ENCODE measurements at places on chromosomes 7 and 10.

GRCh38 chr7:99092064-99092720, 51.7 kb downstream of the SMURF1 start:
- no peak for DNase-seq

DNA sequence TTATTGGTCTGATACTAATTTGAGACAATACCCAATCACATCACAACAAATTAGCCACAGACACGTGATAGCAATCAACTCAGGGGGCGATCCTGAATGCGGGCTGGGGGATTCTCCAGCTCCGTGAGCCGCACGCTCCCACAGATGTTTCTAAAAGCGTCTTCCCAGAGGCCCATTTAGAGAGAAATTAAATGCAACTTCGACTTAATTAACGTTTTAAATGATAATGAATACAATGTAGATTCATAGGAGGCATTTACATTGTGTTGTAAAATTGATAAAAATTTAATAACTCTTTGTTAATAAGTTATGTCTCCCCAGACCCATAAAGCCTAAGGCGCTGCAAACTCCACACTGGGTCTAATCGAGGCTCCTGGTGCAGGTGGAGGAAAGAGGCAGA, 642.6 kb downstream of the KCNMA1 start:
- no peak for DNase-seq

GRCh38 chr10:34479520-34480179, 335.4 kb downstream of the PARD3 start:
- DNase-seq: no peak

DNA sequence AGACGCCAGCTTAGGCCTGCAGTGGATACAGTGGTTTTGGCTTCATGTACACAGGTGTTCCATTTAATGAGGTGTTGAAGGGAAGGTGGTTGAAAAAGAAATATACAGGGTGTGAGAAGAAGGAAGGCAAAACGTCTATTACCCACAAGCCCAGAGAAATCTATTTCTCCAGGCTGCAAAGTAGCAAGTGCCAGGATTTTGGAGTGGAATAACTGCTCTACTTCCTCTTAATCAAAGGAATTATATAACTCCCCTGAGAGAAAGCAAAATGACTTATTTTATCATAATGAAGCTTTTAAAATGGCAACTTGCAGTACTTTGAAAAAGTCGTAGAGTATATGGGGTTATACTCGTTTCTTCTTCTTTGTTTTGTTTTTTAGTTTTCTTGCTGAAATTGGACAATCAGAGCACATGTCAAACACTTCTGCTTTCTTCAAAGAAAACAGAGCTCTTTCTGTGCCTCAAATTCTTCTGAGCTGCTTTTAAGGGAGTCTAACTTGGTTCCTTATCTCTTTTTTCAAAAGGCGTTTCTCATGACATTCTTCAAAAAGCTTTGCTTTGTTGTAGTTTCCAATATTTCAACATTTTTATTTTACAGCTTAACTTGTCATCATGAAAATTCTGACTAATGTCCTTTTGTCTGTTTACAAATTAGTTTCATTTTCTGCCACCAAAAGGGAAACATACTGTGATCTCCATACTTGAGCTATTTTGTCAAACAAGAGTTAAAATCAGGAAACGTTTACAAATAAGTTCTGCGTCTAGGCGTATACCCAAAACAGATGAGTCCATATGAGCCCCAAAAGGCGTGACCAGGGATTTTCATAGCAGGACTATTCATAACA, 289.7 kb downstream of the FRMD4A start:
- peak; percentile 49 for DNase-seq

GRCh38 chr10:111479966-111480365, 403.1 kb downstream of the ADRA2A start:
- peak; percentile 59 for DNase-seq

DNA sequence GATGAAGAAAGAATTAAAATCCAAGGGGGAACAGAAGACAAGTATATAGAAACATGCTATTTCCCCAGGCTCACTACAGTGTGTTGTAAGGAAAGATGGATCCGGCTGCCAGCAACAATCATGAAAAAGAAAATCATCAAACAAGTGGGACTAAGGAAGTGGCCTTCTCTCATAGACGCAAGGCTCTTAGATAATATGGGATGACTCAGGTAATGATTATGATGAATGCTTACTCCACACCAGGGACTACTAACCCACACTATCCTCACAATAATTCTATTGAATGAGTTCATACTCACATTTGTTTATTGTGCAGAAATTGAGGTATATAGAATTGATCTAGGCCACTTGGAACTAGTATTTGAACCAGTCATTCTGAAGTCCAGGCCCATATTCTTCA, 111.2 kb upstream of the BET1 start:
- DNase-seq: no peak

GRCh38 chr7:107661865-107662379, 1.3 kb downstream of the SLC26A4 start:
- DNase-seq: no peak

- DNase-seq: no peak
These were observed 107.9 kb upstream of the FRMD4A start for GRCh38 chr10:14438576-14438975.

GRCh38 chr7:47763063-47763974, 181.4 kb upstream of the TNS3 start:
- no peak for DNase-seq

DNA sequence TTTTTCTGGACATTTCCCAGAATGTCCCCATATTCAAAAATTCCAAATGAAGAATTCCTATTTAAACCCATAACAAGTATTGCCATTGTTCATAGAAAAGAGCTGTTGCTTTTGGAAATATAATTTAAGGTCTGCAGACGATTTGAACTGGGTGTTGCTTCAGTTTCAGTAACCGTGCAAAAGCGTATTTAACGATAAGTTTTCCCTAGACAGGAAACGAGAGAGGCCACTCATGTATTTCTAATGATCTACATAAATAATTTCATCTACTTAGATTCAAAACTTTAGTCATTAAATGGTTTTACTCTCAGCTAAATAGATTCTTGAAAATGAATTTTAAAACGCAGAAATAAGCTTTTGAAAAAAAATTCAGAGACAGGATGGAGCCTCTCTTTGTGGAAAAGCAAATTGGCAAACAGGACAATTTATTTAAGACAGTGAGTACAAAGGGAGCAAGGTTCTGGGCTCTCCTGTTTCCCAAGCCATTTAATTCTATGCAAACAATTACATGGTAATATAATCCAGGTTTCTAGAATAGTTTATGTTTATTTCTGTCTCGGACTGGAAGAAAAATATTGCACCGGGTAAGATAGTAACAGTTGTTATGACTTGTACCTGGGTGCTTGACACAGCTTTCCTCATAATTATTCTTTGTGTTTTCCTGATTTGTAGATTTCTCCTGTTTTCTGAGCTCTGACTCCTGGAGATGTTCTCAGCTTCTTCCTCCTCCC, 263.0 kb downstream of the BAMBI start:
- DNase-seq: no peak

DNA sequence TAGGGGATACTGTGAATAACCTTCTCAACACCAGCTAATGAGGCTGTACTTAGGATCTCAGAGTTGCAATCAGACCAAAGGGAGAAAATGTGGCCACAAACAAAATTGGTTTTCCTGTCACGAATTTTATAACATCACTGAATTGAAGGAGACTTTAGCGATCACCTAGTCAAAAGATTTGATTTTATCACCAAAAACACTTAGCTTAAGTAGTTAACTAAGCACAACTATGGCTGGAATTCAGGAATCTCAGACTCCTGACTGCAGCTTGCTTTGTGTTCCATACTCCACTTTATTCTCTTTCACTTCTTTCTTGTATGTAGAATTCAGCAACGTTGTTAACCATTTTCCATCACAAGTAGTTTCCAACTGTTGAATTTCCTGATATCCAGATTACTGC, 152.0 kb downstream of the SLC16A9 start:
- peak; percentile 59 for DNase-seq

- no peak for DNase-seq
These were observed 40.3 kb downstream of the FAM53B start for GRCh38 chr10:124703778-124704427.

- DNase-seq: no peak
These were observed 295.4 kb upstream of the FZD1 start for GRCh38 chr7:90968871-90969270.

GRCh38 chr10:81963606-81964005, 88.6 kb downstream of the NRG3 start:
- DNase-seq: no peak

GRCh38 chr7:100799037-100799896, 28.1 kb downstream of the EPHB4 start:
- peak; percentile 7 for DNase-seq

GRCh38 chr7:23767514-23767913, 57.5 kb downstream of the STK31 start:
- no peak for DNase-seq

GRCh38 chr7:44853391-44853790, 5.5 kb upstream of the H2AZ2 start:
- DNase-seq: peak; percentile 83

DNA sequence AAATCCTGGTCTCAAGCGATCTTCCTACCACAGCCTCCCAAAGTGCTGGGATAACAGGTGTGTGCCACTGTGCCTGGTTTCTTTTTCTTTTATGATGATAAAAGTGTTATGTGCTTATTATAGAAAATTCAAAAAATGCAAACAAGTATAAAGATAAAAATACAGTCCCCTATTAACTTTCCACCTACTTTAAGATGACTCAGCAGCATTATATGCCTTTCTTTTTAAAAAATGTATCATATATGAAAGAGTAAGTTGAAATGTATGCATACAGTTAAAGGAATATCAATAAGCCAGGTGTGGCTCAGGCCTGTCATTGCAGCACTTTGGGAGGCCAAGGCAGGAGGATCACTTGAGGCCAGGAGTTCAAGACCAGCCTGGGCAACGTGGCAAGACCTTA, 216.9 kb upstream of the GALNT17 start:
- DNase-seq: no peak

GRCh38 chr10:126533644-126534043, 136.8 kb downstream of the C10orf90 start:
- no peak for DNase-seq

GRCh38 chr7:74061840-74062539, 21.6 kb upstream of the LIMK1 start:
- peak; percentile 93 for DNase-seq

DNA sequence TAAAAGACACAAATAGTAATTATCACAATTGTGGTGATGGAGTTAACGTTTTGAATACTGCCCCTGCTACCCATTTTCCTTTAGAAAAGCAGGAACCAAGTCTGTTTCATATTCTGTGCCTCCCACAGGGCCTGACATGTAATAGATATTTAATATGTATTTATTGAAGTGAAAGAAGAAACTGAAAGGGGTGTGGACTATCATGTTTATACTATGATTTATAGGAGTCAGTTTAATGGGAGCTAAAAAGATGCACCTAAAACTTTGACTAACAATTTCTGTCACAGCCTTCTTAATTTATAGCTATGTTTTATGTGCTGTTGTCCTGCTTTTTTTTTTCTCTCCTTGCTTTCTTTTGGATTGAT, 24.1 kb upstream of the BHLHA15 start:
- DNase-seq: no peak

GRCh38 chr10:69057951-69058297, 30.0 kb upstream of the SRGN start:
- no peak for DNase-seq

GRCh38 chr10:22617516-22617915, 96.9 kb downstream of the PIP4K2A start:
- no peak for DNase-seq

- DNase-seq: no peak
These were observed 51.5 kb upstream of the PIP4K2A start for GRCh38 chr10:22765660-22766547.

- no peak for DNase-seq
These were observed 10.9 kb downstream of the SPOCK2 start for GRCh38 chr10:72077275-72077990.

DNA sequence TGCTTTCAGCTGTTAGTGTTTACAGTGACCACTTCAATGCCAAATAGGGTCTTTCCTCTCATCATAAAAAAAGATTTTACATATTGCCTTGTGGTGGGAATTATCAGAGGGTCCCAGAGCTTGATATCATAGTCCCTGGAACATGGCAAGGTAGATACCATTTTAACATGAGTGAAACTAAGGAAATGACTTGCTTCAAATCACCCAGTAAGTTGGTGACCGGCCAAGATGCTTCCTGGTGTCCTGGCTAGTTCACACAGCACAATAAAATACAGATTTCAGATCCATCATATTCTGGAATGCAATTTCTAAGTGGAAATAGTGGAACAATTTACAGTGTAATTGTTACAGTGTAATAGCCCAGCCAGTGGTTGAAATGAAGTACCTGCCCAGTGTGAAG, 36.6 kb downstream of the CNNM1 start:
- no peak for DNase-seq

GRCh38 chr10:27911539-27911938, 87.3 kb downstream of the ODAD2 start:
- no peak for DNase-seq

GRCh38 chr7:98213296-98213887, 2.2 kb downstream of the BHLHA15 start:
- DNase-seq: no peak

- no peak for DNase-seq
These were observed 18.7 kb downstream of the GRID2IP start for GRCh38 chr7:6532516-6532915.

- no peak for DNase-seq
These were observed 50.5 kb upstream of the NANOS1 start for GRCh38 chr10:118978998-118979350.

GRCh38 chr10:132888898-132889490, 53.4 kb downstream of the CFAP46 start:
- no peak for DNase-seq

Measured in trophoblast cell (in vitro differentiated cells and primary cell).